ENCODE measurements at places on chromosomes 11 and 22.

DNA sequence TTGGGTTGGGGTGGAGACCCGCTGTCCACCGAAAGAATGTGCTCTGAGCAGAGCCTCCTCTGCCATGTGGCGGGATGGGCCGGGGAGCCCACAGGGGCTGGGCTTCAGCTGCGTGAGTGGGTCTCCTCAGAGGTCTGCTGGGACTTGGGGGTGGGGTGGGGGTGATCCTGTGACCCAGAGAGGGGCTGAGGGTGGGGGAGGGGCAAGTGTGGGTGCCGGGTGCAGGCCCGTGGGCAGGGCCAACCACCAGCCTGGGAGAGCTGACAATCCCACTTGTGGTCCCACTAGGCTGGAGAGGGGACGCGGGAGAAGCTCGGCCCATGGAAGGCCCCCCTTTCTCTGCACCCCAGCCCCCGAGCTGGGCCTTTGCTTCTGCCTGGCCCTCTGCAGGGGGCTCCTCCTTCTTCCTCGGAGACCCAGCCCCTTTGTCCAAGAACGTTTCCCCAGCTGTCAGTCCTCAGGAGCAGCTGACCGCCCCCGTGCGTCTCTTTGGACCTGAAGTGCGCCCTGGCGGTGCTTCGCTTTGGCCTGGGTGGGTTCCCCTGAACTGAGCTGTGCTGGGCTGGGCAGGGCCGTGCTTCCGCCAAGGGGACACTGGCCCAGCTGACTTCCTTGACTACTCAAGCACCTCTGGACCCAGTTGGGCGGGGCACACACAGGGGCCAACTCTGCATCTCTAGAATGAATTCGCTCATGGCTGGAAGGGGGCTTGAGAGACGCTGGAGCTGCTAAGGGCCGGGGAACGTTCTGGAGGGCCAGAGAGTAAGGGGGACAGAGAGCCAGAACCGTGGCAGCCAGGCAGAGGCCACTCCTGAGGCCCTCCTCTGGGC lies 30.2 kb downstream of the OSBPL5 start:
- no peak for DNase-seq

DNA sequence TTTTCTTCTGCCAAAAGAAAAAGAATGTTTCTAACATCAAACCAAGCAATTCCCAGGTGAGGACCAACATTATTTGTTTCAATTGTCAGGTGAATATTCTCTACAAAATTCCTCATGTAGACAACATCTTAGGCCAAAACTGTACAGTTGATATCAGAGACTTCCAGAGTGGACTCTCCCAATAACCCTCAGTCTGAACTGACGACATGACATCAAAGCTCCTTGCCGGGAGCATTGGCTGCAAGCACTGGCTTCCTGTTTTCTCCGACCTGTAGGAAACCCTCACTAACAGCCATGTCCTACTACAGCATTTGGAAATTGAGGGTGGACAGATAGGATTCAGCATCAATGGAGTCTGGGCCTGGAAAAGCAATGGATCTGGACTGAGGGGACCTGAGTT lies 30.5 kb upstream of the MRGPRX1 start:
- DNase-seq = no peak

DNA sequence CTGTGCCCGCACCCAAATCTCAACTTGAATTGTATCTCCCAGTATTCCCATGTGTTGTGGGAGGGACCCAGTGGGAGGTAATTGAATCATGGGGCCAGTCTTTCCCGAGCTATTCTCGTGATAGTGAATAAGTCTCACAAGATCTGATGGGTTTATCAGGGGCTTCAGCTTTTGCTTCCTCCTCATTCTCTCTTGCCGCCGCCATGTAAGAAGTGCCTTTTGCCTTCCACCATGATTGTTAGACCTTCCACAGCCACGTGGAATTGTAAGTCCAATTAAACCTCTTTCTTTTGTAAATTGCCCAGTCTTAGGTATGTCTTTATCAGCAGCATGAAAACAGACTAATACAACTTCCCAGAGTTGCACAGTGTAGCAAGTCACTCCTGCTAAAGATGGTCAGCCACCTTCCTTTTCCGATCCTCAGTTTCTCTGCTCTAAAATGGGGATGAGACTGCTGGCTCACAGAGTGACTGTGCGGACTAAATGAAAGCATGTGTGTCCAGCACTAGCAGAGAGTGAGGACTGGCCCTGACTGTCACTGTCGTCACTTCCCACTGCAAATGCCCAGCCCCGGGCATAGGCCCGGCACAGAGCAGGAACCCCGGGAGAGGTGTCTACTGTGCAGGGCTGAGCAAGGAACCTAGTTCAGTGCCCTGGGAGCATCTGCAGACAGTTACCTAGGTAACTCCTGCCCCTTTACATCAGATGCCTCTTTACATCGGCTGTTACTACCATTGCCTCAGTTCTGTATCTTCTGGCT lies 9.5 kb downstream of the TSKU start:
- DNase-seq = no peak

GRCh38 chr22:33337524-33337923 lies 279.3 kb upstream of the SYN3 start:
- no peak for DNase-seq

GRCh38 chr11:43071338-43071737 lies 240.5 kb upstream of the API5 start:
- no peak for DNase-seq

- peak; percentile 44 for DNase-seq
Observed at GRCh38 chr11:61162092-61162941, 1.1 kb upstream of the VPS37C start.

DNA sequence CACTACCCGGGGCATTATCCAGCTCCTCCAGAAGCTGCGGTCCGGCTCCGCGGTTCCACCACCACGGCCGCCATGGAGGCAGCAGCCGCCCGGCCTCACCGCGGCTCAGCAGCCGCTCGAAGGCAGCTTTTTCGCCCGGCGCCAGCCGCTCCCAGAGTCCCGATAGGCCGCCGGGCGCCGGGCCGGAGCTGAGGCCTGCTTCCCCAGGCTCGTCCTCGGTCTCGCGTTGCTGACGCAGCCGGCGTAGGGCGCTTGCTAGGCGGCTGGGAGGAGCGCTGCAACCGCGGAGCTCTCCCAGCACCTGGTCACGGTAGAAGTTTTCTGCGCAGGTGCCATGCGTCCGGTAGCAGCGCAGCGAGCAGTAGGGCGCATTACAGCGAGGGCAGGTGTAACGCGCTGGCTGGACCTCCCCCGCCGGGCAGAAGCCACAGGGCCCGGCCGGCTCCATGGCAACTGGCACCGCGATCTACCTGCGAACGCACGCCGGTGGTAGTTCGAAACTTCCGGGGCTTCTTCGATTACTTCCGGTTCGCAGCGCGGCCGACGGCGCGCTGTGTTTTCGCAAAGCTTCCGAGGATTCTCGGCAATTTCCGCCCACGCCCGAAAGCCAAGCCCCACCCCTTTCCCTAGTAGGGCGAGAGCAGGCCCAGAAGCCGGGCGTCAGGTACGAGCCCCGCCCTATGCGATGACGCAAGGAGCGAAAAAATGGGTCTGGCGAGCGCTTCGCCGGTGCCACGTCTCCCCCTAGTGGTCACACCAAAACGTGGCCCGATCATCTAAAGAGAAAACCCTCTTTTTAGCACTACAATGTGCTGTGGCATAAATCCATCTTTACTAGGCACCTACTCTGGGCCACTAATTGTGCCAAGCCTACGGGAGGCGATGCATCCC lies at the start of gene ZNHIT2:
TSS of gene ZNHIT2 (minus strand) at position 496 of the 891 bp plus-strand sequence. CDS start at position 448, 48 bp downstream.
- DNase-seq = peak; percentile 100

GRCh38 chr11:11871991-11872401 lies 30.2 kb downstream of the USP47 start:
- no peak for DNase-seq

DNA sequence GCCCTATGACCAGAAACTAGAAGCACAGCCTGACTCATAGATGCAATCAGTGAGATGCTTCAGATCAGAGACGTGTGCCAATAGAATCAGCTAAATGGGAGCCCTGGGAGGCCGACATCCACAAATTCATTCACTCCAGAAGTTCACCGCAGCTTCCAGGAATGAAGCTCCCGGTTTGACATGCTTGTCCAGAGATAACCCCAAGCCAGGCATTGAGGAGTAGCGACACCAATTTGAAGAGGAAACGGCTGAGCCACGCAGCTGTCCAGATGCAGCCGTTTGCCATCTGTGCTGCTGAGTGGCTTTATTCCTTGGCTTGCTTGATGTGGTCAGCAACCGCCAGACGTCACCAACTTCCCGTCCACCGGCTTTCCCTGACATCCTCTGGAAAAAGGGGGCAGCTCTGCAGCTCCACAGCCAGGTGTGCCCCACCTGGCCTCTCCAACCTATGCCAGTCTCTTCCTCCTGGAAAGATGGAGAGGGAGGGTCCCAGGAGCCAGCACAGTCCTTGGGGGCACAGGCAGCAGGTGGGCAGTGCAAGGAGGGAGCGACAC lies 123.9 kb upstream of the OPCML start:
- DNase-seq = no peak

- no peak for DNase-seq
Observed at GRCh38 chr11:123308077-123308476, 113.0 kb upstream of the CLMP start.

DNA sequence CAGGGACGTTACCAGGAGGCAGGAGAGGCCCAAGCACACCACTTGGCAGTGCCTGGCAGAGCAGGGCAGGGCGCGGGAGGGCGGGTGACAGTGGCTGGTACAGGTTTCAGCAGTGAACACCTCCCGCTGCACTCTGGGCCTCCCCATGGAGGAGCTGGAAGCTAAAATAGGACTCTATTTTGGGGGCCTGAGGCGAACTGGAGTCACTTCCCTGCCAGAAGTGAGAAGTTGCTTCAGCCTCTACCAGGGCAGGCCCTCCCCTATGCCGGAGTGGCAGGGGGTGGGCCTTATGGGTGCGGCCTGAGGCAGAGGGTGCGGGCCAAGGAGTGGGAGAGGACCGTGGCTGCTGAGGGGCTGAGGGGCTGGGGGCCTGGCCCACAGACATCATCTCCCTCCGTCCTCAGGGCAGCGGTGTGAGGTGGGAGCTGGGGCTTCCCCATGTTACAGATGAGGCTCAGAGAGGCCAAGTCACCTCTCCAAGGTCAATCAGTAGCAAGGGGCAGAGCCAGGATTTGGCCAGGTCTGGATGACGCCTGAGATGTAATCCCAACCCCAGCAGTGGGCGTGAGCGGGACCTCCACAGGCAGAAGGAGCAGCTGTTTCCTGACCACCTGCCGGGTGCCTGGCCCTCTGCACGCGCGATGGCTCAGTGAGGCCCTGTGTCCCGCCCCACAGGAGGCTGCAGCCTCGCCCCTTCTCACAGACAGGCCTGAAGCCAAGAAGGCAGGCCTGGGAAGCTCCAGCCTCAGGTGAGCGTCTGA lies 39.3 kb downstream of the KCNJ4 start:
- peak; percentile 34 for DNase-seq

- no peak for DNase-seq
Observed at GRCh38 chr11:88521799-88522201, 184.3 kb upstream of the CTSC start.

DNA sequence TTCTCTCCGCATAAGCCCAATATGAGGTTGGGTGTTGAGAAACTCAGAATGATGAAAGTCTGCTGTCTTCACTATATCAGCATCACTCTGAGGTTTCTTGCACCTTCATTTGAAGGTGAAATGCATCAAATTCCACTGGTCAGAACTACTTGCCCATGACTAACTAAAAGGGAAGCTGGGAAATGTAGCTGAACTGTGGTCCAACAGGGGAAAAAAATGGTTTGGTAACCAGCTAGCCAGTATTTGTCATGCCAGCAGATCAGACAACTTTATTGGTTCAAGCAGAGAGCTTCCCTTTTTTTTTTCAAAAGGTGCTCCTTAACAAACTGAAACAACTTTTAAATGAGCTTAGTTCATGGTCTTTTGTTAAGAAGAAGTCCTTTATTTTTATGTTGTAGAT lies 14.2 kb upstream of the PIK3C2A start:
- DNase-seq = peak; percentile 67

DNA sequence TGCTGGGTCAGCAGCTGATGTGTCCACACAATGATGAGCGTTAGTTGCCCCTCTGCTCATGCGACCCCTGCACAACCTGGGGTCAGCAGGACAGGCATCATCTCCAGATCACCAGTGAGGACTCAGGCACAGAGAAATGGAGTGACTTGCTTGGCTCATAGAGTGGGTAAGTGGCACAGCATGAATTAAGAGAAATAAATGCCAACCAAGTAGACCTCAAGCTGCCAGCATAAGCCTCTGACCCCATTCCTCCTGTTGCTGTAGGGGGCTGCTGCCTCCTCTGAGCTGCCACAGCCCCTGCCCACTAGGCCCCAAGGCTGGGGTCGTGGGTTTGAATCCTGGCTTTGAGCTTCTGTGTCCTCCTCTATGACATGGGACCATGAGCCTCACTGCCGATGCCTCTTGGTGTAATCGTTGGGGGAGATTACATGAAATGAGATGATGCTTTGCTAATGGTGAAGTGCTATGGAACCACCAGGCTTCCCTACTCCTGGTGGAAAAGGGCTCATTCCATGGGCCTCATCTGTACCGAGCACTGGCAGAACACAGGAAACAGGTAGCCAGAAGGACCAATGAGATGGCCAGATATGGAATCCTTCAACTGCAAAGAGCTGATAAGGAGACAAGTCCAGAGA lies 33.6 kb downstream of the LRRC32 start:
- no peak for DNase-seq

All from suppressor macrophage treated with lipopolysaccharide for 1 hour (primary cell).